Dermis lymphatic vessel endothelial cell (primary cell): ENCODE measurements at places on chromosomes 12 and 14. TPM values are rescaled to one million over a fixed set of nuclear protein-coding genes. Genes with fewer than 3 reads are reported as not detected.

The ERH gene
- total RNA-seq: 235 and 319 TPM in 2 replicates

The GZMH gene
- total RNA-seq: not detected in 2 replicates

The CDKN1B gene
- 122 and 143 TPM in 2 replicates for total RNA-seq

The PLEKHH1 gene
- total RNA-seq: 0.11 and 0.17 TPM in 2 replicates

The ATL1 gene
- 0.76 and 1.3 TPM in 2 replicates for total RNA-seq

The KRT6C gene
- total RNA-seq: under 0.01 TPM in 1 of 2 replicates, not detected in the other

The RNFT2 gene
- total RNA-seq: 0.54 and 1.8 TPM in 2 replicates

The ADCY4 gene
- total RNA-seq: 51.0 and 57.6 TPM in 2 replicates

The NYNRIN gene
- 3.1 and 3.9 TPM in 2 replicates for total RNA-seq

The PCED1B gene
- 0.22 TPM in 1 of 2 replicates, not detected in the other for total RNA-seq

The DPPA3 gene
- not detected in 2 replicates for total RNA-seq

The RD3L gene
- total RNA-seq: 0.11 TPM in 1 of 2 replicates, not detected in the other

The P2RX4 gene
- total RNA-seq: 59.6 and 103 TPM in 2 replicates

The COCH gene
- total RNA-seq: 8.8 and 32.4 TPM in 2 replicates

The ANKS1B gene
- 0.22 and 0.26 TPM in 2 replicates for total RNA-seq

The TMCC3 gene
- total RNA-seq: 1.3 and 4.6 TPM in 2 replicates

The ADAMTS20 gene
- not detected in 2 replicates for total RNA-seq

The FOXA1 gene
- total RNA-seq: not detected in 2 replicates

The PKP2 gene
- total RNA-seq: 0.86 and 0.98 TPM in 2 replicates

The RNASE4 gene
- total RNA-seq: 12.8 and 19.3 TPM in 2 replicates

The DPF3 gene
- 0.54 and 1.2 TPM in 2 replicates for total RNA-seq

The EPYC gene
- total RNA-seq: not detected in 2 replicates
